Pancreas (tissue), 10 donors: ENCODE measurements at places on chromosomes 7 and 10.

GRCh38 chr7:82623812-82624211 is 180.2 kb upstream of the CACNA2D1 start:
- no peak for DNase-seq

- DNase-seq, result no peak
Observed at GRCh38 chr7:80768756-80769155, 130.3 kb downstream of the CD36 start.

GRCh38 chr10:45480294-45480693 is 106.3 kb downstream of the ALOX5 start:
- DNase-seq, result no peak

DNA sequence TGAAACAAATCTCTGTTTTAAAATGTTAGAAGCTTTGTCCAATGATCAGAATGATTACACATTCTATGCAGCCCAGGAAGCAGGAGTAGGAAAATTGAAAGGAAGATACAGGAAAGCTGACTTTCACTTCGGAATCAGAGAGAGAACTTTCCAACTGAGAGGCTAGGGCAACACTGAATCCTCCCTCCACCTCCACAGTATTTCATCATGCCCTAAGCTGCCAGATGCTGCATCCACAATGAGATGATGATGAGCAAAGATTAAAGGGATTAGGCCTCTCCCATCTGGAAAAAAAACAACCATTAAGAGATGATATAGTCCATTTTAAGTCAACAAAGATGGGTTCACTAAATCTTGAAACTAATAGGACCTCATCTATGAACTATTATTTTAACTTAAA is 215.6 kb downstream of the GPR37 start:
- DNase-seq, result no peak

DNA sequence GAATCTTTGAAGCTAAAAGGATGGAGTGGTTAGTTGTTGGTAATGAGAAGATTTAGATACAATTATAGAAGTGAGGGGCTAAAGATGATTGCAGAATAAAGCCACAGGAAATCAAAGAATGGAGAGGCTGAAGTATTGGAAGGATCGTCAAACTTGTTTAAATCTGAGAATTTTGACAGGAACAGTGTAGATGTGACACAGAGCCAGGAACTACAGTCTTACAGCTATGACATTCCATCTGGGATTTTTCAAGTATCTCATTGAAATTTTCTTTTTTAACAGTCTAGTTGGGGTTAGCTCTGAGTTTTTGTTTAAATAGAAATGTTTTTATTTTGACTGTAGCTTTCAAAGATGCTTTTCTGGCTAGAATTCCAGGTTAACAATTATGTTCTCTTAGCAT is 181.4 kb downstream of the NRG3 start:
- DNase-seq, result no peak

GRCh38 chr10:8418631-8419030 is 364.1 kb downstream of the GATA3 start:
- no peak for DNase-seq

GRCh38 chr10:69802424-69803161 is 887 bp downstream of the COL13A1 start:
- DNase-seq, result peak; percentile 17

GRCh38 chr10:25050402-25050801 is 34.0 kb downstream of the THNSL1 start:
- DNase-seq, result no peak

DNA sequence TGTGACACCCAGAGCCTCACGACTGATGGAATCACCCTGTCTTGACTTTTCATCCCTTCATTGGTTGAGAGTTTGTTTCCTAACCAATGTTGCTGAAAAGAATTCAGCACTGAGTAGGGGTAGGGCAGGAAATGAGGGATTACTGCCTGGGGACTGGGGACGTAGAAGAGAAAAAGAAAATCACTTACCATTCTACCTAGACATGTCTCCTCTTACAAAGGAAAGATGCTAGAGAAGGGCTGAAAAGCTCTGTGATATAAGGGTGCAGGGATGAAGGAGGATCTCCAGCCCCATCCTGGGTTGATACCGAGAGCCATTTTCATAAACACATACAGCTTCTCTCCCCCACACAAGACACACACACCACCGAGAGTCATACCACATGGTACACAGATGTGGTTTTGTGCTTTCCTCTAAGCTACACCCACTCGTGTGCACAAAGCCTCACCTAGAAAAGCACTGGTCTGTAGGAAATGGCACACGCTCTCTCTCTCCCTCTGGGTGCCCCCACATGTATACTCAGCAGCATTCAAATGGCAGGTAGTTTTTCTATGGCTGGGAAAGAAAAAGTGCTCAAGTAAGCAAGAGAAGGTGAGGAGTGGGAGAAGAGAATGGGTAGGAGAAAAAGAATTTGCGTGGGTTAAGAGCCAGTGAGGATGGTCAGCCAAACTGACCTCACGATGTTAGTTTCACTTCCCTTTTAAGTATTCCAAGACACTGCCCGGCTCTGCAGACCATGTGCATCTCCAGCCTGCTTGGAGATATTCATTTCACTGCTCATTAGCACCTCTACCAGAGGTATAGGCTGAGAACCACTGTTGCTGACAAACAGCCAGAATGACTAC is 85.8 kb downstream of the CALD1 start:
- DNase-seq, result no peak

- DNase-seq, result no peak
Observed at GRCh38 chr10:28559618-28560017, 26.7 kb downstream of the WAC start.

GRCh38 chr10:126561921-126562680 is 108.4 kb downstream of the C10orf90 start:
- no peak for DNase-seq

DNA sequence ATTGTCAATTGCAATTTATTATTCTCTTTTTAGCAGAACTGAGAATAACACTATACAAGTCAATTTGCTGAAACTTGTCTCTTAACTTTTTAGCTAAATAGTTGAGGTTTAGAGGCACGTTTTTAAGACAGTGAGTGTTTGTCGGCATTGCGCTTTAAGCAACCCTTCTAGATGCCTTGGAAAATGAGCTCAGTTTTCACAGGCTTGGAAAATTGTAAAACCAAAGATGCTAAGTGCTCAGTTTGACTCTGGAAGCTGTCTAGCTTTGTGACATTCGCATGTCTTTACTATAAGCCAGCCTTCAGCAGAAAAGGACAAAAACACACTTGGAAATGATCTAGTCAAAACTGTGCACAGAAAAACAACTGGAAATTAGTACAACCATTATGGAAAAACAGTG is 500.4 kb downstream of the NEBL start:
- DNase-seq, result no peak

GRCh38 chr7:131110297-131111080 is 217.2 kb upstream of the MKLN1 start:
- no peak for DNase-seq

DNA sequence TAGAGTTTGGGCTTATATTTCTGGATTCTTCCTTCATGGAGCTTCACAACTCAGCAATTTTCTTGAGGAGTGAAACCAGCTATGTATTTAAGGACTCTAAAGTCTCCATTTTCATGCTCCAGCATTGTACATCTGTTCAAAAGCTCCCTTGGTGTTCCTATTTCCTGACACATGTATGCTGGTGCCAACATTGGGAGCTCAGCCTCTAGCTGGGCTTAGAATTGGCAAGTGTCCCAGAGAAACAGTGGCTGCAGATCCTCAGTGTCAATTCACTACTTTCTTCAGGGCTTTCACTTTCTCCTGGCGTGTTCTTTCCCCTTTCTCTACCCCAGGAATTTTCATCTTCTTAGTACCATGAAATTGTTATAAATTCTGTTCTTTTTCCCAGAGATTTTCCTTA is 103.1 kb downstream of the ZNF467 start:
- DNase-seq, result no peak

GRCh38 chr7:29587195-29587808 is 23.7 kb downstream of the PRR15 start:
- DNase-seq, result no peak

GRCh38 chr7:66639773-66640172 is 11.1 kb downstream of the KCTD7 start:
- no peak for DNase-seq

DNA sequence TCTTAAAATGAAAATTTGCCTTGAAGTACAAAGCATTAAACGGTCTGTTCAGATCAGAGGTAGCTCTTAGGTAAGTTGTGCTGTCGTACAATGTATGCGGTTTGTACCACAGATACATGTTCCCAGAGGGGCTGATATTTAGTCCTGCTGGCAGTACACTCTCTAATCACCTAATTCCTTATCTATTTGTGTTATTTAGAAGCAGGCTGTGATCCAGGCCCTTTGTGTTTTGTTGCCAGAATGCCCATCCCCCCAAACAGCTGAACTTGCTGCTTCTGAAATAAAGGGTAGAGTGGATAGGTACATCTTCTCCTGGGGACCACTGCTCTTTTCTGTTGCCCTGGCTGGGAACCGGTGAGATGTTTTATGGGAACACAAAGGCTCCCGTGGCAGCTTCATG is 84.5 kb downstream of the SND1 start:
- no peak for DNase-seq

DNA sequence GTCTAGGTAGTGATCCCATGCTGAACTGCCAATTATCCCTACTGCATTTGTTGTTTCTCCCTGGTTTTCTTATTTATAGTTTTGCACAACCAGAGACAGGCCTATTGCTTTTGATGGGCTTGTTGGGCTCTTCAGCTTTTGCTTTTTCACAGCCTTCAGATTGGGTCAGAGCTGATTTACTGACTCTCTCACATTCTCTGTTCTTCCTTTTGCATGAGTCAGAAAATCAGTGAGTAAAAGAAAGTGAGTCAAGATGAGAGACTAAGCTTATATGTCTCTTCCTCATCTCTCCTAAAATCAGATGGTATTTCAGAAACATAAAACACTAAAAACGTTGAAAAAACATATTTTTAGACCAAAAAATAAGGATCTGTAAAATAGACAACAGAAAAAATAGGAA is 1135.4 kb downstream of the XPNPEP1 start:
- DNase-seq, result no peak

DNA sequence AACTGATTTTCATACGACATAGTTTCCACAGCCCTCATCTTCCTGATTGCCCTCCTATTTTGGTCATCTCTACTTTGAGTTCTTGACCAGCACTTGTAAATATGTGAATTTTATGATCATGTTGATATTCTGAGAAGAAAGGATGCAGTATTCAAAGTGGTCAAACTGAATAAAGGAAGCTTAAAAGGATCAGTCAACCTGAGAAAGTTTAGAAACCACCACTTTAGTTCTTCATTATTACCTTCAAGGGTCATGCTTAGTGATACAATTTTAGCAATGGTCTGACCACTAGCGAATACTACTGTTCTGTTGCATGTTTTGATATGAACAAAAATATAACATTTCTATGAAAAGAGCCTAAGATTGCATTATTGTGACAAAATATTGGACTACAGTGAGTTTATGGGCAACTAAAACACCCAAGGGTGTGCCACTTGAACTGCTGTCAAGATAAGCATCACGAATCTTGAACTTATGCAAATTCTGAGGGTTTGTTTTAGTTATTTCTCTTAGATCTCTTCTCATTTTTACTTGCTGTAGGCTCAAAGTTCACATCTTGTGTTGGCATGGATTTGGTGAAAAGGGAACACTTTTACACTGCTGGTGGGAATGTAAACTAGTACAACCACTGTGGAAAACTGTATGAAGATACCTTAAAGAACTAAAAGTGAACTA is 247.7 kb downstream of the IPMK start:
- DNase-seq, result no peak

DNA sequence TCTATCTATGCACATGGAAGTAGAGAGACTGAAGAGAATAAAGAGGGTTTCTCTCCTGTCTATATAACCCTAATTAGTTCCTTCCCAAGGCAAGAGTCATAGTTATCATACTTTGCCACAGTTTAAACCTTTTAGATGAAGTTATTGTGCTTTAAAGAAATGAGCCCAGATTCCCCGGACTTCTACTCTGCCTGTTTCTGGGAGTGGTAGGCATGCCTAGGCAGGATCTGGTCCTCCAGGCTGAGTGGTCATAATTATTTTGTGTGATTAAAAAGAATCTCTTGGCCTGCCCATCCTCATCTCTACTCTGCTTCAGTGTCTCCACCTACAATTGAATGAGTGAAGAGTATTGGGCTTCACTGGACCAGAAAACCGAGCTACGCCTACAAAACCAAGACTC is 179.2 kb downstream of the IMMP2L start:
- DNase-seq, result no peak

GRCh38 chr7:128430207-128430606 is 20.4 kb upstream of the IMPDH1 start:
- no peak for DNase-seq

- no peak for DNase-seq
Observed at GRCh38 chr7:44654255-44654796, 47.9 kb downstream of the OGDH start.

GRCh38 chr7:16791071-16791470 is 13.7 kb downstream of the AGR2 start:
- no peak for DNase-seq

DNA sequence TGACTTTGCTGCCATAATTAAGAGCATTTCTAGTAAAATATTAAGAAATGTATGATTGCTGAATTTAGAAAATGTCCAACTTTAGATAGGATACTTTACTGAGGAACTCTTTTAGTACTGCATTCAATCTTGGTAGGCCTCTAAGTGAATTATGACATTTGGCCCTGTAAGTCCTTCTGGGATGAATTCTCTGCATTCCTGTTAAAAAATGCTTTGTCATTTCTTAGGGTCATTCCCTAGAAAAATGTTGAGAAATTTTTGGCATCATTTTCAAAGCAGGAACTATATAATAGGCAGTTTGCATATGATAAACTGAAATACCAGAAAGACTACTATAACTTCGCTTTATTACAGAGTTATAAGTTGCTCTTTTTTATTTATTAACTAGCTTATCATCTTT is 69.3 kb upstream of the PRR15 start:
- DNase-seq, result no peak

DNA sequence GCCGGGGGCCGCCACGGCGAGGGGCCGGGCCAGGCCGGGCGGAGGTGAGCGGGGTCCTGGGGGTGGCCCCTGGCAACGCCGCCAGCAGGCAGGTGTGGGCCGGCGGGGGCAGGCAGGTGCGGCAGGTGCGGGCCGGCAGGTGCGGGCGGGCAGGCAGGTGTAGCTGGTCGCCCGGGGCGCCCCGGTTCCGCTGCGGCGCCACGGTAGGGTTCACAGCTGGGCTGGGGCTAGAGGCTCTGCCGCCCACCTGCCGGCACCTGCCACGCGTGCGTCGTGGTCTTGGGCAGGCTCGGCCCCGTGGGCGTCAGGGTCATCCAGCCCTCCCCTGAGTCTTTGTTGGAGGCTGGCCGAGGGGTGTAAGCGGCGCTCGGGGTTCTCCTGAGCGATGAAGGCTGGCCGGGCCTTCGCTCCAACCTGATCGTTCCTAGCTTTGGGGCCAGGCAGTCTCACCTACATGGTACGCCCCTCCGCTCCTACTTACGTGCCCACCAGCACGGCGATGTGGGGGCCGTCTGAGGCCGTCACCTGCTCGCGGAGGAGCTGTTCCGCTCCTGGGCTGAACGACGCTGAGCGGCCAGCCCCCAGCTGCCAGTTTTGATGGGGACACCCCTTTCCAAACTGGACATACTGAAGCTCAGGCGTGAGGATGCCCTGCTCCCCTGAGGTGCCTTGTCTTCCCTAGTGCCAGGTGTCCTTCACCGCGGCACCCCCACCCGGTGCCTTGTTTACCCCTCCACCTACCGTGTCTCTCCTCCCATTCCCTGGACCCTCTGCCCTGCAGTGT is 493 bp downstream of the ZMIZ2 start:
- no peak for DNase-seq

GRCh38 chr7:53466371-53466770 is 430.9 kb downstream of the POM121L12 start:
- no peak for DNase-seq

- DNase-seq, result no peak
Observed at GRCh38 chr10:44569193-44570091, 184.5 kb upstream of the CXCL12 start.
